IMR-90 (cell line): ENCODE measurements at places on chromosomes 6 and 20. TPM values are rescaled to one million over a fixed set of nuclear protein-coding genes. Genes with fewer than 3 reads are reported as not detected.

The GNAS-AS1 gene
- polyA plus RNA-seq = 0.60 and 0.90 TPM in 2 replicates

The HS3ST5 gene
- polyA plus RNA-seq = not detected in 2 replicates

GRCh38 chr6:52416629-52417151 is 3.5 kb upstream of the EFHC1 start:
- H3K4me3 ChIP-seq = no peak overlapping the region
- H3K4me1 ChIP-seq = peaks cover 11% of the 10 kb centered on the region
- peak; percentile 73 for DNase-seq
- H3K36me3 ChIP-seq = no peaks in the 10 kb centered on the region
- H3K27ac ChIP-seq = peak overlapping the region; percentile 38; the same call in 1 of the 2 replicates
- no peaks in the 10 kb centered on the region for H3K27me3 ChIP-seq

DNA sequence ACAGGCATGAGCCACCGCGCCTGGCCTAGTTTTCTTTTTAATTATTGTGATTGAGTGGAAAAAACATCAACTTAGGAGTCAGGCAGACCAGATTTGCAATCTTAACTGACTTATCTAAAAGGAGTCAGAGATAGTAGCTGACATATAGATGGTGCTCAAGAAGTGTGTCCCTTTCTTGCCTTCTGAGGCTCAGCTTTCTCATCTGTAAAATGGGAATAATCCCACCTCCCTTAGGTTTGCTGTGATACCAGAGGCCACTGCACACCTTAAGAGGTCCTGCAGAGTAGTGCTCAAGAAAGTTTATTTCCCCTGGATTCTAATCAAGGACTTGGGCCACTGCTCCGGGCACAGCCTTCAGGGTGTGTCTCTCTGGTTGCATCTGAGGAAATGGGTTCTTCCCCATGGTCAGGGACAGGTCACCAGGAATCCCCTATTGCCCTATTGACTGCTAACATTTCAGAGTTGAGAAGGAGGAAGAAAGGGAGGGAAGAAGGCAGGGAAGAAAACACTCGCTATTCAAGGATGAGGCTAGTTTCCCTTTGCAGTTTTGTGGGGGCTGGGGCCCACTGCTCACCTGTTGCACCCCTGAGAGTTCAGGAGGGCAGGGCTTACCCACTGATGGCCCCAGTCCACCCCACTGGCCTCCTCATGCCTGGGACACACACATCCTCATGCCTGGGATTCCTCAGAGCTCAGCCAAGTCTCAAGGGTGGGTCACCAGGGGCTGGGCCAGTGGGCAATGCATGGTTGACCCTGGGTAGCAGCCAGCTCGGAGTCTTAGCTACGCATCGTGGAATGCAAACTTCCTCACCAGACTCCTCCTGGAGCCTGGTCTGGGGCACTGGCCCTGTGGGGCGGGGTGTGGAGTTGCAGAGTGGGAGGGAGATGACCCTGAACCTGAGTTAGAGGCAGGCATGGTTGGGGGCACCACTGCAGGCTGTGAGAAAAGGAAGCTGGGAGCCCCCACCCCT is 21.2 kb downstream of the C6orf132 start:
- no peak for DNase-seq
- H3K4me3 ChIP-seq = no peak overlapping the region
- H3K27me3 ChIP-seq = no peaks in the 10 kb centered on the region
- no peak overlapping the region for H3K27ac ChIP-seq
- H3K36me3 ChIP-seq = 0 out of 2 replicates have a peak, but pooled peaks cover 2% of the 10 kb centered on the region
- peaks cover 16% of the 10 kb centered on the region for H3K4me1 ChIP-seq

The EFCAB8 gene
- polyA plus RNA-seq = 0.03 TPM in 1 of 2 replicates, not detected in the other

The RBPJL gene
- polyA plus RNA-seq = not detected in 2 replicates

The LY6G6D gene
- not detected in 2 replicates for polyA plus RNA-seq

The KCNQ5 gene
- 0.75 and 1.1 TPM in 2 replicates for polyA plus RNA-seq

- no peak overlapping the region for H3K4me3 ChIP-seq
- H3K4me1 ChIP-seq = no peaks in the 10 kb centered on the region
- no peak for DNase-seq
- H3K27me3 ChIP-seq = no peaks in the 10 kb centered on the region
- H3K27ac ChIP-seq = no peak overlapping the region
- H3K36me3 ChIP-seq = no peaks in the 10 kb centered on the region
Observed at GRCh38 chr6:91127752-91128151, 540.9 kb upstream of the MAP3K7 start.
